ENCODE measurements at places on chromosomes 3 and 15. TPM values are rescaled to one million over a fixed set of nuclear protein-coding genes. Genes with fewer than 3 reads are reported as not detected.
A peak's percentile ranks its signal among the peaks of the same experiment; 100 is the strongest.

The LRRC3B gene
- total RNA-seq: not detected

The LMOD3 gene
- total RNA-seq: not detected

DNA sequence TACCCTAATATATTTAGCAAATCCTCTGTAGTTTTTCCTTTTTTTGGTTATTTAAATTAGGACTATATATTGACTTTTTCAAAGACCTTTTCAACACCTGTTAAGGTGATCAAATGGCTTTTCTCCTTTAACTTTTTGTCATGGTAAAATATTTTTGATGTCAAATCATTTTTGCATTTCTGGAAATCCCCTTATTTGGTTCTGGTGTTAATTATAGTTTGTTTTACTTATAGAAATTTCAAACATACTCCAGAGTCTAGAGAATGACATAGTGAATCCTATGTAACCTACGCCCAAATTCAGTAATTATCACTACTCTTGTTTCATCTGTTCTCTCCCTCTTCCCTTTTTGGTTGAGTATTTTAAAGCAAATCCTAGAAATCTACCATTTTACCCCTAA lies 121.3 kb upstream of the TBL1XR1 start:
- no peak for DNase-seq

DNA sequence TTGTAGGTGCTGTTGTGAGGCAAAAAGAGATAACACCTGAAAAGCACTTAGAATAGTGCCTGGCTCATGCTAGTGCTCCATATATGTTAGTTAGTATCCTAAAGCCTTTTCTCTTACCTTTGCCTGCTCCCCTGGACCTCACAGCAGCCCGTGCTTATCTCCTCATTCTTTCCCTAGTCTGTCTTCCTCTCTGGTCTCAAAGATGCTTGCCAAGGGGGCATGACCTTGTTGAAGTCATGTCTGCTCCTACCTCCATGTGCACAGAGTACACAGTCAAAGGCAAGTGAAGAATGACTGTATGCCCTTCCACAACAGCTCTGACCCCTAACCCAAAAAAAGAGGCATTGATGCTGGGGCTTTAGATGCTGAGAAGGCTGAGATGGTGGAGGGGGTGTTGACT lies 722 bp upstream of the CYP8B1 start:
- DNase-seq: no peak

DNA sequence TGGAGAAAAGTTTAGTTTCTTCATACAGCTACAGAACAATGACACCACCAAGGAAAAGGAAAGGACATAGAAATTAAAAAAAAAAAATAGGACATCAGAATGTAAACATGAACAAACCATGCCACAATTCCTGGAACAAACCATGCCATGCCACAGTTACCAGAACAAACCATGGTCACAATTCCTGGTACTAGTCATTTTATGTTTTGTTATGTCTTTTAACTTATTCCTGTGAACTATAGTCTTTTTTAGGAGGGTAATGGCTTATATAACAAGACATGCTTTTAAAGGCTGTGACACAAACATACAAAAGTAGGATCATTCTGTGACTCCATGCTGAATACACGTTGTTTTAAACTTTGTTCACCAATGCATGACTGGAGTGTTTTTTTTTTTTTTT lies 42.8 kb downstream of the CD47 start:
- no peak for DNase-seq

The ANKRD63 gene
- not detected for total RNA-seq

The TMEM41A gene
- total RNA-seq: 15.6 TPM

DNA sequence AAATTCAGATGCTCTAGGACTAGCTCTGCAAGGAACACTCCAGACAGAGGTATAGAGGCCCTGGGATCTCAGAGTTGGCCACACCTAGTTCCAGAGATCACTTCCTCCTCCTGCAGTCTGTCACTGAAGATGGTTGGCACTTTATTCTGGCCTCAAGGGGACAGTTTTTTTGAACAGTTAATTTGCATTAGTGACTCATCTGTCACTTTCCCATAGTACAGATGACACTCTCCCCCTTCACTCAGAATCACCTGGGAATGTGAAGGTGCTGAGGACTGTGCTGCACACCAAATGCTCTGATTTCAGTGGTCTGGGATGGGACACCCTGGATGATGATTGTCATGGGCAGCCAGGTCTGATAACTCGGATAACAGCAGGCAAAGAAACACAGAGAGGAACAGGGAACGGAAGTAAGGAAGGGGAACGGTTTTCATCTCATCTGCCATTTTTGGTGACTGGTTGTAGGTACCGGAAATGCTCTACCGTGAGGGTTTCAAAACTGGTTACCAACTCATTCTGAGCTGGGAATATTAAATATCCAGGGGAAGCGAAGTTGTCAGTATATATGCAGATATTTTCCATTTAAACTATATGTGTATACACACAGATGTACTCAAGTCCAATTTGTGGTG lies 232.5 kb upstream of the ST8SIA2 start:
- DNase-seq: no peak

DNA sequence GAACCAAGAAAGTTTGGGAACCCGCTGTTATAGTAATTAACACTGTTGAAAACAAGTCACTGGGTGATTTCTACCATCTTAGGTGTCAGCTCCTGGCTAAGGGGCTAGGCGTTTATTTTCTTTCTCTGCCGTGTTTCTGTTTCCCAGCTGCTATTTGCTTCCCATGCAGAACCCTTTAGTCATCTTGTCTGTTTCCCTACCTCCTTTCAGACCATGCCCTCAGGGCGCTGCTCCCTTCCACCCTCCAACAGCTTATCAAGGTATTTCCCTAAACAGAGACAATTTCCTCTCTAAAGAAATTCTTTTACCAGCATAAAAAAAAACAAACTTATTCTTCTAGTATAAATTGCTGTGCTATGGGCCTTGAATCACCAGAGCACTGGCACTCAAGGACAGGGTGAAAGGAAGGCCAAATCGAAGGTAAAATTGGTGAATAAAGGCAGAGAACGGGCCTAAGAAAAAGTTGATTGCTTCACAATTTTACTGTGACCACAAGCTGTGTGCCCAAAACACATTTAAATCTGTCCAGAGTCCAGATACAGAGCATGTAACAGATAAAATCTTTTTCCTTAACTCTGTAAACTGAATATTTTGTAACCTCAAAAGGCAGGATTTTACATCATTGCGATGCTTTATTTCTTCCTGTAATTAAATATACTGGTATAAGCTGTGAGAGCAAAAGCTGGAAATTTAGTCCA lies 319.2 kb downstream of the ZNF621 start:
- DNase-seq: no peak

DNA sequence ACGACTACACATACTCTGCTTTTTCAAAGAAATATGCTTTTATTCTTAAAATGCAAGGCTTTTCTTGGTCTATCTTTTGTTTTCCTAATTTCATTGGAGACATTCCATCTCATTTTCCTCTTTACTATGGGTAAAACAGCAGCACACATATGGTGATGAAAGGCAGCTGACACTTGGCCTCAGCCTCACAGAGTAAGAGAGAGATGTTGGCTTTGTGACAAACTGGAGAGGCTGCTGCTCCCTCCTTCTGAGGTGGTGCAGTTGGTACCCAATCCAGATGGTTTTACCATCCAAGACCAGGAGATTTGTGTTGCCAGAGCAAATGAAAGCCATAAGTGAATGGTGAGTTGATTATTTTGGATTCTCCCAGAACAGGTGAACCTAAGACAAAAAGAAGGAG lies 13.2 kb upstream of the SLC2A2 start:
- DNase-seq: no peak

DNA sequence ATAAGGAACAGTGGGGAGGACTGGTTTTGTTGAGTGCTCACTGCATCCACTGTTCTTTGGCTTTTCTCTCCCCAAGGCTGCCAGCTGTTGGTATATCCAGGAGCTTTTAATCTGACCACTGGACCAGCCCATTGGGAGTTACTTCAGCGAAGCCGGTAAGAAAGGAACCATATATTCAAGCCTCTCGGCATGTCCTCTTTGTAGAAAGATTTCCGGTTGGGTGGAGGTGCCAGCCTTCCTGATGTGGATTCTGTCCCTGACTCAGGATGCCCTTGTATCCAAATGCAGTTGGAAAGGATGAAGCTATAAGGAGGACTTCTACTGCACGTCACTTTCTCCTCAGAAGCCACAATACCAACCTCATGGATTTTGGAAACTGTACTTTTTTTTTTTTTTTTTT lies 14.2 kb downstream of the NIT2 start:
- DNase-seq: no peak

GRCh38 chr3:134199240-134199639 lies 51.4 kb downstream of the RYK start:
- no peak for DNase-seq

The CD200R1 gene
- 5.5 TPM for total RNA-seq

The APEH gene
- 102 TPM for total RNA-seq

The ARHGAP11A gene
- 5.9 TPM for total RNA-seq

DNA sequence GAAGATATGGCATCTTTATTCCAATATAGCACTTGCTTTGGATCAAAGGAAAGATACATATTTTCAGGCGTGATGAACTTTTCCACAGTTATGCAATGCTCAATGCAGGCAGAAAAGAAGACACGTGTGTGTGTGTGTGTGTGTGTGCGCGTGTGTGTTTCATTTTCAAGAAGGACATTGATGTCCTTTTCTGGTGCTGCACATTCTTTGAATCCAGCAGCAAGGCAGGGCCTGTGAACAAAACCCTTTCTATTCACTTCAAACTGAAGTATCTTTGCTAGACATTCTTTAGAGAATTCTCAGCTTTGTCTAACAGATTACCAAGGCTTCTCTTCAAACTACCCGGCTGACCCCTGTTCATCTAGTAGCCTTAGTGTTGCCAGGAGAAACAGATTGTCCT lies 124.6 kb downstream of the CD47 start:
- DNase-seq: no peak

DNA sequence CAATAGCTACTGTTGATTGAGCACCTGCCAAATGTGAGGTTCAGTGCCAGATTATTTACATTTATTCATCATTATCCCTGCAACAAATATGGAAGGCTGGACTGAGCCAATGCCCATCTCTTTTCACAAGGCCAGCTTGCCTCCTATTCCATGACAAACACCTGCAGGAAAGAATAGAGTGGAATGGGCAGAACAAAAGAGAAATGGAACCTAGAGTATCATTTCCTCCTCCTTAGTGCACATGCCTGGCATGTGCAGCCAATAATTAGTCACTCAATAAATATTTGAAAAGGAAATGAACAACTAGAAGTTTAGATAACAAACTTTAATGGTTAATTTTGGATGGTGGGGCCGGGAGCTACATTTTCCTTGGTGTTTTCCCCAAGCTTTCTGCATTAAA lies 61.4 kb upstream of the MYRIP start:
- DNase-seq: no peak

The TM4SF1 gene
- total RNA-seq: 165 TPM

GRCh38 chr15:39835550-39835949 lies 52.9 kb upstream of the FSIP1 start:
- no peak for DNase-seq

DNA sequence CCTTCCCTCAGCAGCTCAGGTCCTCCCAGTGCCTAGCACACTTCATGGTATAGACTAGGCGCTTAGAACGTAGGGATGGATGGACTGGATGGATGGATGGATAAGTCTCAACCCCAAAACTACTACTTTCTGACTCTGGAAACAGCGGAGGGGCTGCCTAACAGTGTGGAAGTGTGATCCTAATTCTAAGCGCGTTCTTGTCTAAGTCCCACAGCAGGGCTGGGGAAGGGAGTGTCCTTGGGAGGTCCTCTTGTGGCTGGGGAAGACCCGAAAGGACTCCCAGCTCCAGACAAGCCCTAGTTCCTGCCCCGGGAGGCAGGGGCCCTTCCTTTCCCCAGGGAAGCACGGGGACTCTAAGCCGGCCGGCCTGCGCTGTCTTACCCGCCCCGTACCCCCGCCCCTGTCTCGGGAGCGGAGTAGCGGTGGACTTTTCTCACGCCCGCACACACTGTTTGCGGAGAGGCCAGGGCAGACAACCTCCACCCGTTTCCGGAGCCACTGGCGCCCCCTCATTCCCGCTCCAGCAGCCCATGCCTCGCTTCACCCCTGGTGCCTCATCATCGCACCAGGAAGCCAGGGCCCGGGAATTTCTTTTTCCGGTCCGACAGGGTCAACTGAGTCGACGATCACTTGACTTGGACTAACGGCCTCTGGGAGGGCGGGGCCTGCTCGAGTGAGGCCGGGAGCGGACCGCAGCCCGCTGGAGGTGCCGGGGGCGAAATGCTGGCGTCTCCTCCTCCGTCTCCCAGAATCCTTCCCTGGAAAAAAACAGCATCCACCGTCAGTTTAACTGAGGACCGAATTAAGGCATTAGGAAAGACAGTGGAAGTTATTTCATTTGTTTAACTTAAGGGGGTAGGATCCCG lies 133.3 kb downstream of the TBC1D2B start:
- peak; percentile 11 for DNase-seq

DNA sequence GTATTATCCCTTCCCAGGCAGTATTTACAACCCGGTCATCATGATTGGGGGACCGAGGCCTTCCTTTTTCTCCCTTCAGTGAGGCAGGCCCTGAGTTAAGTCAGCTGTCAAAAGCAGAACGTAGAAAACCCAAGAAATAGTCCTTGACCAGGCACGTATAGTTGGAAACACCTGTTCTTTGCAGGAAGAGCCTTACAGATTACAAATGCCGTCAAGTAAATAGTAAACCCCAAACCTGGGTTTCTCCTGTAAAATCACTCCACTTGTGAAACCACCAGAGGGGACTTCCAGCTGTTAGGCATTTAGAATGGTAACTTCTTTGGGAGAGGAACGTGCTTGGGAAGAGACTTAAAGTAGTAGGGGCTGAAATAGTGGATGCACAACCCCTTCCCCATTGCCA lies 1.0 kb upstream of the BTBD1 start:
- DNase-seq: no peak
